ENCODE measurements at places on chromosomes 1 and 21.

- no peak for DNase-seq
Measured at GRCh38 chr1:43044572-43045361, 86.1 kb upstream of the SLC2A1 start.

DNA sequence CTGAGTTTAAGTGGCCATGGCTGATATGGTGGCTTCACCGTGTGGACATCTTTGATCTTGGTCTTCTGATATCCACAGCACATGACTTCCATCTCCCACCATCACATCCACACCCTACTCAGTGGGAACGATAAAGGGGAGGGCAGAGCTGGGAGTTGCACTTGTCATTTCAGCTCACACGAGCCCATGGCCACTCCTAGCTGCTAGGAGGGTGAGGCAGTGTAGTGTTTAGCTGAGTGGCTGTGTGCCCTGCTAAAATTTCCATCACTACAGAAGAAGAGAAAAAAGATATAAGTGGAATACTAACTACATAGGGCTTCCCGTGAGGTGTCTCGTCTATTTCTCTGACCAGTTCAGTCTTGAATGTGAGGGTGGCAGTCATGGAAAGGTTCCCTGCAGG lies 123.3 kb upstream of the EDN2 start:
- DNase-seq: no peak

DNA sequence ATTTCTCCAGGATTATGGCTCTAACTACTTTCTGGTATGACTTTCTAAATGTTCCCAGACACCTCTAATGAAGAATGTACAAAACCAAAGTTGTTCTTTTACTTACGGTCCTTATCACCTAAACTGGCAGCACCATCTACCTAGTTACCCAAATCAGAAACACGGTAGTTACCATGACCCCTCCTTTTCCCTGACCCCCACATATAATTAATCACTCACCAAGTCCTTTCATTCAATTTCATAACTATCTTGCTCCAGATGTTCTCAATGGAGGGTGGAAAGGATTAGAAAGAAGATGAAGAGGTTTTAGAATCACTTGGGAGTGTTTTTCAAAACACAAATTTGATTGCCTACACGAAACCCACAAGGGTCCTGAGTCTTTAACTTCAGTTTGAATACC lies 98.0 kb downstream of the DENND1B start:
- DNase-seq: no peak

GRCh38 chr1:9466780-9467758 lies 72.2 kb upstream of the SLC25A33 start:
- no peak for DNase-seq

DNA sequence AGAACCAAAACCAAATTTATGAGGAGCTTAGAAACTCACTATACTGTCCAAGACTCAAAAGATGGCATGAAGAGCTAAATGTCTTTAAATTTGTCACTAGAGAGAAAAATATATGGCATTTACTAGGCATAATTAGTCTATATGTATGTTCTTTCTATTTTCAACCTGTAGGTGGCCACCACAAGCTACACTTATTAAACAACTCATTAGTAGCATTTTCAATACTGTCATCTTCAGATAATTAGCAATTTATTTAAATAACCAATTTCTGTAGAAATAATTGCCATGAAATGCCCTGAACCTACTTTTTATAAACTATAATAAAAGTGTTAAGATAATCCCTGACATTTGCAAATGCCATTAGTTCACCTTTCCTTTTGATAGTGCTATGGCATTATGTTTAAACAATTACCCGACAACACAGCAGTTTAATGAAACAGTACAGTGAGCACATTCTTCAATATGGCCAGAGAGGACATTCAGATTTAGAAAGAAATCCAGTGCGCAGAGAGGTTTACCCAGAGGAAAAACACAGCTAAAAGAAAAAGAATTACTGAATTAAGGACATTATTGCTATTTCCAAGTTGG lies 522.5 kb downstream of the PTBP2 start:
- peak; percentile 17 for DNase-seq

GRCh38 chr1:13779930-13780329 lies 79.9 kb downstream of the PRDM2 start:
- DNase-seq: no peak

GRCh38 chr1:74317663-74318062 lies 82.5 kb downstream of the TNNI3K start:
- no peak for DNase-seq

- DNase-seq: no peak
Measured at GRCh38 chr21:38504066-38504465, 5.8 kb upstream of the ERG start.

DNA sequence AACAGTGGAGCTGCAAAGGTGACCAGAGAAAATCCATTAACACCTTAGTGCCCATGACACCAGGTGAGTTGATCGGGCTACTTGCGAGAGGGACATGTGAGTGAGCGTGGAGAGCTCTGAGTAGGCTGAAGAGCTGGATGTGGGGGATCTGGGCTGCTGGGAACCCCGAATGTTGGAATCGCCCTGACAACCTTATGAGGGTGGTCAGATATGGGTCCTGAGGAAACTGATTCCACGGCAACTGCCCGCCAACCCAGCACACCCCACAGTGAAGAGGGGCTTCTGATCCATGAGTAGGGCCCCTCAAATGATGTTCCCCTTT lies 705 bp upstream of the QSOX1 start:
- no peak for DNase-seq

- no peak for DNase-seq
Measured at GRCh38 chr1:231958448-231958847, 331.9 kb downstream of the DISC1 start.

DNA sequence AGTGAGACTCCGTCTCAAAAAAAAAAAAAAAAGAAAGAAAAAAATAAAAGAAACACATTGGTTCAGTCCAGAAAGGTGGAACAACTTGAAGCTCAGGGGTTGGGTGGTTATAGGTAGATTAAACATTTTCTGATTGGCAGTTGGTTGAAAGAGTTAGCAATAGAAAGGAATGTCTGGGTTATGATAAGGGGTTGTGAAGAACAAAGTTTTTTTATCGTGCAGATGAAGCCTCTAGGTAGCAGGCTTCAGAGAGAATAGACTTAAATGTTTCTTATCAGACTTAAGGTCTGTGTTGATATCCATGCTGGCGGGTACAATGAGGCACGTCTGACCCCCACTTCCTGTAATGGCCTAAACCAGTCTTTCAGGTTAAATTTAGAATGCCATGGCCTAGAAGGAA lies 45.0 kb upstream of the PDE9A start:
- no peak for DNase-seq

DNA sequence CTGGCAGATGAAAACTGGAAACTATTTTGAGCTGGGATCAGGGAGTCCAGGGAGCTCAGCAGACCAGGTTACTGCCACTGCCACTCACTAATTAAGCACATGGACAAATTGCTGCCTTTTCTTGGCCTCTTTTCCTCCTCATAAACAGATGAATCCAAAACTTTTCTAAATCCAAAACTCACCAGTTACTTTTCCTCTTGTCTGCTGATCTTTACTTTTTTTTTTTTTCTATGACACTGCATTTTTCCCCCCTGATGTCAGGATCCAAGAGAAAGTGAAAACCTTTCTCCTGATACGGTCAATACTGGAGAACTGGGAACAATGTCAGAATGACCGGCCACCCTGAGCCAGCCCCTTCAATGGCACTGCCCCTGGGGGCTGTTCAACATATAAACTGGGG lies 405.8 kb downstream of the DUSP10 start:
- DNase-seq: no peak

DNA sequence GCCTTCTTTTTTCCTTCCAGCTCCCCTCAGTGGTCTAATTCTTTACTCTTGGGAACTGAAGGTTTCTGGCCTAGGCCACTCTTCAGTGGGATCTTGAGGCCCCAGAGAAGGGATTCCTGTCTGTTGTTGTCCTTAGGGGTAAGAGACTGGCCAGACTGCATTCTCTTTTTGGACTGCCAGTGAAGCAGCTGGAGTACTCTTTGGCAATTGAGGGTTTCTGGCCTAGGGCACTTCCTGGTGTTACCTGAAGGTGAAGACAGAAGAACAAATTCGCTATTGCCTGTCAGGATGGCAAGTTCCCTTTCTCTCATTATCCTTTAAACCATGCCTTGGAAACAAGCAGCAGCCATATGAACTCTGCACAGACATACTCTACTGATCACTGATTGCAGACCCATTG lies 286.6 kb upstream of the ZP4 start:
- DNase-seq: no peak

DNA sequence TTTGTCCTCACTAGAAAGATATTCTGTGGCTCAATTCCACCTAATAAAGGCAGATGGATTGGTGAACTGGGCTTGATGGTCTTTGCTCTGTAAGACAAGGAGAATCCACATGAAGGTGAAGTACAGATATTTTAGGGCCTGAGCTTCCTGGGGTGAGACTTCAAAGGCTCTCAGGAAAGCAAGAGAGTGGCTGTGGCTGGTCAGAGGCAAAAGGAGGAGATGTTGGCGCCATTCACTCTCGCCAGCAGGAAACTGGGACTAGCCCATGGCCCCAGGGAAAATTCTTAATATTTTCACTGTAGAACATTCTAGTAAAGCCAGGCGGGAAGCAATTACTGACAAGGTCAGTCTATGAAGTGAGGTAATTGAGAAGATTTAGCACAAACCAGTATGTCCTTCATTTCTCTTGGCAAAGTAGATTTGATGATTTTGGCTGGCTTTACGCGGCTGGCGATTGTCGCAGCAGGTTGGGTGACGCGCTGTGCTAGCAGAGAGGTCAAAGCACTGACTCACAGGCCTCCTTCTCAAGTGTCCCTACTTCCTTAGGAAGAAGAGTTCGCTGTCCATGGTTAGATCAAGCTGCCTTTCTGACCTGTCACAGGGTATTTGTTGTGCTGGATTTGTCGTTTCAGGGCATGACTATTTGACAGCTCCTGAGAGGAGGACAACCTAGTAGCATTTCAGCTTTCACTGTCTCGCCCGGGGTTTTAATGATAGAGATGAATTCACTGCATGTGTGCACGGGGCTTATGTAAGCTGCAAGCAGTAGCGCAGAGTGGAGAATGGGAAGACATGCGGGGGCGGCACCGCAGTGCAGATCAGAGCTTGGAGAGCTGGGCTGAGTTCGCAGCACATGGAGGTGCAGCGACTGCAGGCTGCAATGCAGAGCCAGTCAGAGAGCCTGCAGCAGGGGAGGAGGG lies 32.7 kb downstream of the XCL1 start:
- no peak for DNase-seq

- no peak for DNase-seq
Measured at GRCh38 chr1:184771190-184771691, 16.6 kb upstream of the EDEM3 start.

DNA sequence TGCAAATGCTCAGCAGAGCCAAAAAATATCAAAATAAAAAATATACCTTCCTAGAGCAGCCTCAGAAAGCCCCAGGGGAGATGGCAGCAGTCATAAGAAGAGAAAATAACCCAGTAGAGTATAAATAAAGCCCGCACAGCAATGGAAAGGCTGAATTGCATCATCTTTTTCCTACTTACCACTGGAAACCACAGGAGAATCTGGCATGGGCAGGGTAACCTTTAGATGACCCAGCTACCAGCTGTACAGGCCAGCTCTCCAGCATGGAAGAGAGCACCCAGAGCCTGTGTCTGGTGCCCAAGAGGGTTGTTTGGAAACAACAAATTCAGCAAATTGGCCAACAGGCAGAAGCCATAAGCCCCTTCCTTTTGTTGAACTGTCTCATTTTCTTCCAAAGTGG lies 253.1 kb downstream of the OMA1 start:
- DNase-seq: no peak

- DNase-seq: no peak
Measured at GRCh38 chr1:16116002-16116401, 39.9 kb downstream of the EPHA2 start.

- no peak for DNase-seq
Measured at GRCh38 chr1:107175102-107175909, 34.5 kb downstream of the NTNG1 start.

GRCh38 chr1:117932576-117932975 lies 3.0 kb downstream of the WDR3 start:
- DNase-seq: no peak

DNA sequence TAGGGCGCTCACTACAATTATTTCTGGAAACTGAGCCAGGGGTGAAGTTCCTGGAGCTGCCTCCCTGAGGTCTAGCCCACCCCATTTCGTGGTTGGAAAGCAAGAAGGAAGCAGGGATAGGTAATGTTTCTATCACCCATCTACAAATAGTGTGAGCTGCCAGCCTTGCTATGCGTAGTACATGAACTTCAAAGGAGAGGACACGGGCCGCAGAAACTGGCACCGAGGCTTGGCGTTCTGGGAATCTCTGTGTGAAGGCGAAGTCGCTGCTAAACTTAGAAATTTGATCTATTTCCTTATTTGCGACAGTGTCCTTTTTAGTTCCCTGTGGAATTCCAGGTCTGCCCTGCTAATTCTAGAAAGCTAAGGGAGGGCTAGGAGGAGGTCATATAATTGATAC lies 49.6 kb upstream of the NTPCR start:
- no peak for DNase-seq

DNA sequence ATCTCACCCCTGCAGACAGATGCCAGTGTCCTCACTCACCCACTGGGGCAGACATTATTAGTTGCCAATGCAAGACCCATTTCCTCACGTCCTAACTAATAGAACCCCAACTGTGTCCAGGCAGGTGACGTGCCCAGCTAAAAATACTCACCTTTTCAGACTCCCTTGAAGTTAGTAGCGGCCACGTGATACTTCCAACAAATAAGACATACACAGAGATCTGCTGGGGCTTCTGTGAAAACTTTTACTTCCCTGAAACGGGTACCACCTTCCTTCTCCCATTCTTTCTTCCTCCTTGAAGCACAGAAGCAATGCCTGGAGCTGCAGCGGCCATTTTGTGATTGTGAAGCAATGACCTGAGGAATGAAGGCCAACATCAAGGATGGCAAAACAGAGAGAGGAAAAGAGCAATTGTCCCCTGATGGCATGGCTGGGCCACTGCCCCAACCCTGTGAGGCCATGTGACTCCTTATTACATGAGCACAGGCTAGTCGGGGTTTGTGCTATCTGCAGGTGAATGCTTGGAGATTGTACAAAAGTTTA lies 74.4 kb upstream of the TMPRSS2 start:
- no peak for DNase-seq

DNA sequence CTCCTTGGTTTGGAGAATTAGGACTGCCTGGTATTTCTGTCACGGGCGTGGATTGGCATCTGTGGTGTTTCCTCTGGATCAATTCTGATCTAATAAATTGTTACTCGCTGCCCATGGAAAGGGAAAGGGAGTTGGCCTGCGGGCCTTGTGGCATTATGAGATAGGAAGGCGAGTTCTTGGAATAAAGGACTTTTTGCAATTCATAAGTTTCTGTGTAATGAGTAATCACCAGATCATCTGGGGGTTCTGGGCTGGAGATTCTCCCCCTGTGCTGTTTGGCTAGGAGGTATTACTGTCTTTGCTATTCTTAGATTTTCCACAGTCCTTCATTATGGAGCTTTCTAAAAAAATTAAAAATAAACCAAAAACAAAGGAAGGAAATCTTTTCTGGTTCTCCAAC lies 315.9 kb downstream of the CAMTA1 start:
- peak; percentile 42 for DNase-seq

Measured in foreskin melanocyte (primary cell).